NCI-H345 (cell line): ENCODE measurements at places on chromosomes 11 and 22.

DNA sequence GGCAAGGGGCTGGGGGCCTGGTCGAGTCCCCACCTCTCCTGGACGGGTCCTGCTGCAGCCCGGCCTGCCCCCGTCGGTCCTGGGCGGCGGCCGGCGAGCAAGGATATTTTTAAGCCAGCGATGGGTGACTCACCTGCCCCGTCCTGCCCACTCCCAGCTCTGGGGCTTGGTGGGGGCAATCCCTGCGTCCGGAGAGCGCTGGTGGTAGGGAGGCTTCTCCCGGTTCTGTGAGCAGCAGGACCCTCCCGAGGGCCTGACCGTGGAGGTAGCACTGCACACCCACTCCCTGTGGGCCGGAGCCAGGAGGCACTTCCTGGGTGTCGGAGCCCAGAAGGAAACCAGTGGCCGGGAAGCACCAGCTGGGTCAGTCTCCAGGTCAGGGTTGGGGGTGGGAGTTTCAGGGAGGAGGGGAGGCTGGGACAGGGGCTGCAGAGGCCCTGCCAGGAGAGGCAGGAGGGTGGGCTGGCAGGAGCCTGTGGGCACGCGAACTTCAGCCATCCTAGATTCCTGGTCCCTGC is 467 bp downstream of the EPS8L2 start:
- no peak for DNase-seq

DNA sequence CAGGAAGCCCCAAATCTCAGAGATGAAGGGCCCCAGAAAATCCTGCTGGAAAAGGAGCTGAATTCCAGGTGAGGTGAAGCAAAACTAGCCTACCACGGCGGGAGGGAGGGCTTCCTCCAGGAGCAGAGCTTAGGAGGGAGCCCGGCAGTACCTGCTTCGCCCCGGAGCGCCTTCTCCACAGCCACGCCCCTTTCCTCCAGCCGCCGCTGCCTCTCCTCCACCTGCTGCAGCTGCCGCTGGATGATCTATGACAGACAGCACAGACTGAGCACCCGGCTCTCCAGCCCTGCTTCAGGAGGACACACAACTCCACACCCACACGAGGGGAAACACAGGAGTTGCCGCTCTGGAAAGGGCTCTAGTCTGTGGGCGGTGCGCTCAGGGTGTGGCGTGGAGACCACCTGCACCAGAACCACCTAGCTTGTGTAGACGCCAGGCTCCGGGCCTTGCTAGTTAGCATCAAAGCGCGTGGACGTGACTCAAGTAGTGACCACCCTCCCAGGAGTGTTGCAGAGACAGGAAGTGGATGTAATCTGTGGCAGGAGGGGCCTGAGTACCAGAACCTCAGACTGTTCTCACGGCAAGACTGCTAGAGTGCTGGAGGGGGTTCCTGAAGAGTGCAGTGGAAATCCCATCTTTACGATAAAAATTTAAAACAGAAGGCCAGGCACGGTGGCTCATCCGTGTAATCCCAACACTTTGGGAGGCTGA is 34.6 kb upstream of the BID start:
- DNase-seq, result no peak

DNA sequence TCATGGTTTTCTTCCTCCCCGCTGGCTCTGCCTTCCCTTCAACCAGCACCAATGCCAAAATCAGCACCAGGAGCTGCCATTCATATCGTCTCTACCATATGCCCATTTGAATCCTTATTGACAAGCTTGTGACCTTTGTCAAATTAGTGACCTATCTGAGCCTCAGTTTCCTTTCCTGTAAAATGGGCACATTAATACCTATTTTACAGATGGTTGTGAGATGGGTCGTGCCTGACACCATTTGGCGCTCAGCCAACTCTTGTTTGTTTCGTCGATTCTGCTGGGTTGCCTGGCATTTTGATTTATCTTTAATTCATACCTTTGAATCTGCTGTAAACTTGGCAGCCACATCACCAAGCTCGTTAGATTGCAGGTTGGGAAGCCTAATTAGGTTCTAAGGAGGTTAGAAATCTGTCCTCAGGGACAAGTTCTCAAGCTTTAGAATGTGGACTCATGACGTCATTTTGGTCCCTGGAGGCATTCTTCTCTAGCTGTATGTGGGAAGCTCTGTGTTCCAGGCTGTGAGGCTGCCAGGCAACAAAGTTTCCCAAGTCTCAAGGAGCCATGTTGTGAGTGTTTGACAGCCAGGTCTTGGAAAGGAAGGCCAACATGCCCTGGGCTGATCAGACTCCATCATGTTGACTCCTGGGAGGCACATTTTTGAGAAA is 61.0 kb downstream of the RPS6KA4 start:
- peak; percentile 6 for DNase-seq

GRCh38 chr11:12077535-12078280 is 32.7 kb upstream of the MICAL2 start:
- DNase-seq, result no peak

DNA sequence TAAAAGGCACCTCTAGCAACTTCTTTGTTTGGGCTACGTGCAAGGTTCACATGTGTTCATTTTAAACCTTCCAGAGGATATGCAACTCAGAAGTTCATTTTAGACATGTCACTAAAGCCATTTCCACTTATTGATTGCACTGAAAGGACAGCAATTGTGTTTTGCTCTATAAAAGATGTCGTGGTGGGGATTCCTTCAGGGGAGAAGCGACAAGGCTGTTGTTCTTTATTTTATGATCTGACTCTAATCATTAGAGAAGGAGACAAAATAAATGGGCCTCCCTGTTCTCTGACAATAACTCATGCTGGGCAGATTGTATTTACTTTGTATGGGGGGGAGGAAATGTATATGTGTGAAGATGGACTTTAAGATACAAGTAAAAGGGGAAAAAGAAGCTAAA is 370.1 kb upstream of the ARHGAP42 start:
- no peak for DNase-seq

DNA sequence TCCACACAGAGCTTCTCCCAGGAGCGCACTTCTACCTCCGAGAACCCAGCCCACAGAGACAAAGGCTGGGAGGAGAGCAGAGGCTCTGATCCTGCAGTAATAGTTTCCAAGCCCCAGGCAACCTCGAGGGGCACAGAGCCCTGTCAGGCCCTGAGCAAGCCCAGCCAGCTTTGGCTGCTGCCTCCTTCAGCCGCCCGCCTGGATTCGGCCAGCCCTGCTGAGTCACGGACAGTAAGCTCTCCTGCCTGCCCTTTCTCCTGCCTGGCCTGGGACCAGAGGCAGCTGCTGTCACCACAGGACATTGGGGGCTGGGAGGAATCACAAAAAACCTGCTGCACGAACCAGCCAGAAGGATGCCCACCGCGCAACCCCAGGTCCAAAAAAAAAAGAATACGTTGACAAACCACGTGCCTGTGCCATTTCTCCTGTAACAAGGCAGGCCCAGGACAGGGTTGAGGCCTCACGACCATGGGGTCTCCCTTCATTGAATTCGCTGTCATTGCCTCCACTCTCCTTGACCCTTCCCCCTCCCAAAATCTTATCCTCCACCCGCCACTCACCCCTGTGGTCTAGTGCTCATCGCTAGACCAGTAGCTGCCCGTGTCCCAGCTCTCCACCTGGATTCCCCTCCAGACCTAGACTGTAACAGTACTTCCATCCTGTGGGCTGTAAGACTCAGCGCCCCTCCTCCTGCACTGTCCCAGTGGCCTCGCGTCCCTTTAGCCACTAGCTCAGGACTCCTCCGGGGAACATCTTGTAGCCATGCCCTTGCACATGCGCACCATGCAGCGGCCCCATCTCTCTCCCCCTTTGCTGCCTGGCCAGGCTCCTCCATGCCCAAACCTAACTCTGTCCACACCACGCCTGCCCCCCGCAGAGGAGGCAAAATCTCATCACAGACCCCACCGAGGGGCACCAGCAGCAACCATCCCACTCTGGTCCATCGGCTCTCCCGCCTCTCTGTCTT is 7.4 kb upstream of the SLC22A12 start:
- DNase-seq, result no peak

- DNase-seq, result no peak
Observed at GRCh38 chr11:86548271-86548917, 124.0 kb downstream of the ME3 start.

- peak; percentile 77 for DNase-seq
Observed at GRCh38 chr11:17988465-17988864, 24.4 kb downstream of the SERGEF start.

DNA sequence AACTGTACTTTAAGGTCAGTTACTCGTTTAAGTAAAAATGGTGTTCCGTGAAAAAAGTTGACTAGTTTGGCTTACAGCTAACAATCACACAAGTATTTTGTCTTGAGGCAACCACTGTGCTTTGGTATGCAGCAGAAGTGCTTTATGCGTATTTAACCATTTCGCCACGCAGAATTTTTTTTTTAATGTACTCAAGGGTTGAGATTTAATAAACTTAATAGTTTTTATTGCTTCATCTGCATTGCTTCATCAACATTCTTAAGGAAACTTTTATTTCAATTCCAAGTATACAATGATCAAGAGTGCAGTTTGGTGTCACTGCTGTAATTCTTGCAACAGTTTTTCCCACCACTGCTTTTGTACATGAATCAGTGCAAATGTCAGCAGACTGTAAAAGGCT is 66.4 kb downstream of the ZNRF3 start:
- no peak for DNase-seq

- DNase-seq, result no peak
Observed at GRCh38 chr11:30153008-30153407, 77.8 kb upstream of the FSHB start.

DNA sequence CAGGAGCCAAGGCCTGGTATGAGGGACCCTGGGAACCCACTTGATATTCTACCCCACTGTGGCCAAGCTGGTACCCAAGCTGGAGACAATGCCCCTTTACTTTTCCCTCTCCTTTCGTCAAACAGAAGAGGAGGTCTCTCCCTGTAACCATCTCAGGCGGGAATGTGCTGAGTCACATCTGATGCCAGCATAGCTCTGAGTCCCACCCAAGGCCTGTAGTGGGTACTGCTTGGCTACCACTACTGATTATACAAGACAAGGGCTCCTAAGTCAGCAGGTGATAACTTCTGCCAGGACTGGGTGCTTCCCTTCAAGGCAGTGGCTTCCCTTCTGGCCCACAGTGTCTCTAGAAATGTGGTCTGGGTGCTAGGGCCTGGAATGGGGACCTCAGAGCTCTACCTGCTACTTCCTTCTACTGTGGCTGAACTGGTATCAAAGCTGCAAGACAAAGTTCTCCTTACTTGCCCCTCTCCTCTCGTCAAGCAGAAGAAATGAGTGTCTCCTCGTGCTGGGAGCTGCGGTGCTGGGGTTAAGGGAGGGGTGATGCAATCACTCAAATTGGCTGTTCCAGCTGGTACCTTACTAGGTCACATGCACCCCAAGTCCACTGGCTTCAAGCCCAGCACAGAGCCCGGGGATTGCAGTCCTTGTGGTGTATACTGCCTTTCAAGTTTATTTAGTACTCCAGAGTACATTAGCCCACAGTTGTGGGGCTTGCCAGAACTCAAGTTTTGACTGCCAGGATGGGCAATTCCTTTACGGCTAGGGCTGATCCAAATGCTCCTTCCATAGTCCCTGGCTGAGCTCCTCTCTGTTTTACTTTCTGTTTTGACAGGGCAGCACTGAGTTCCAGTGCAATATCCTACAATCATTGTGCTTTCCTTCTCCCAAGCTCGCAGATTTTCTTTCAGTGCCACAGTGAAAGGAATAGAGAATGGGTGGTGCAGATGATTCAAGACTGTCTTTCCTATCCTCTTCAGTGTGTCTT is 419.7 kb upstream of the CNTN5 start:
- DNase-seq, result no peak

DNA sequence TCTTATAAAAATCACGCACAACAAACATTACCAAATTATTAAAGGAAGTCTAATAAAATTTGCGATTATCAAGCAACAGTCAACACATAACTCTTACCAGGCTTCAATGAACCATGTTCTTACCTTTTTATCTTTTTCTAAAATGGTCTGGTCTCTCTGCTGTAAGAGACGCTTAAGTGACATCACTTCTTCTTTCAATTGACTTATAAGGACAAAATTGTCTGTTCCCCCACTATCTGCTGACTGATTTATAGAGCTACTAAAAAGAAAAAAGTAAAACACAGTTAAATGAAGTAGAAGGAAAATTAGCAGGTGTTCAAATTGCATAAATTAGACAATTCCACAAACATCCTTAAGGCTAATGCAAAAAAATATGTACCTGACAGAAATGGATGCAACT is 10.9 kb downstream of the FAM76B start:
- DNase-seq, result no peak

- no peak for DNase-seq
Observed at GRCh38 chr11:116420030-116420429, 352.8 kb downstream of the BUD13 start.

DNA sequence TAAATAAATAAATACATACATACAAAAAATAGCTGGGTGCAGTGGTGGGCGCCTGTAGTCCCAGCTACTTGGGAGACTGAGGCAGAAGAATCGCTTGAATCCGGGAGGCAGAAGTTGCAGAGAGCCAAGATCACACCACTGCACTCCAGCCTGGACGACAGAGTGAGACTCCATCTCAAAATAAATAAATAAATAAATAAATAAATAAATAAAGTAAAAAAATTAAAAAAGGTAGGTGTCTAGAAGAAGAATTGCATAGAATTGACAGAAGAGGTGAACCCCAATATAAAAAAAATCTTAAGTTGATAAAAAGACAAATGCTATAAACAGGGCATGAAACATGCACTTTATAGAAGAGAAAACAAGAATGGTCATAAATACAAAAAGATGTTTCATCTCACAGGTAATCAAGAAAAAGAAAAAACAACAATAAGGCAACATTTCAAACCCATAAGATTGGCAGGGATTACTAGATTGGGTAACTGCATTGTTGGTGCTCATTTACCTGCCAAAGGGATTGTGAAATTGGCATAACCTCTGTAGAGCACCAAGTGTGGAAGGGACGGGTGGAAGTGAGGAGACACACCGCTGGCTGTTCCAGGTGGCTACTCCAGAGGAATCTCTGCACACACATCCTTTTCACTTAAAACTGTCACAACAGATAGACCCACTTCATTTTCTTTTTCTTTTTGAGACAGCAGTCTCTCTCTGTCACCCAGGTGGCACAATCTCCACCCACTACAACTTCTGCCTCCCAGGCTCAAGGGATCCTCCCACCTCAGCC is 44.7 kb downstream of the NF2 start:
- no peak for DNase-seq
